ENCODE measurements at places on chromosomes 7 and 10.

DNA sequence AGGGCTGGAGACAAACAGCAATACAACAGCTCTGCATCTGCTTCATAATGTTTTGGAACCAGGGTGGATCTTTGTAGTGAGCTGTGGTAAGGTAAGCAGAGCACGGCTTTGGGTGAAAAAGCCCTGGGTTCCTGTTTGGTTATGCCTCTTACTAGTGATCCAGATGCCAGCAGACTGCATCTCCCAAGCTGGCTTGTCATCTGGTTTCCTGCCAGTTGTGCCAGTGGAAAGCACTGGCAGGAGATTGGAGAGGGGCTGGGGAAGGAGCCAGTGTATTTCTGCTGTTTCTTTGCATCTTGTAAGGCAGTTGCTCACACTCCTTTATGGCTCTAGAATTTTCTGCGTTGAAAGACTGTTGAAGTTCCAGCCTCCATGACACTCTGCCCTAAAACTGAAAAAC is 137.6 kb downstream of the TSPAN12 start:
- DNase-seq = no peak

DNA sequence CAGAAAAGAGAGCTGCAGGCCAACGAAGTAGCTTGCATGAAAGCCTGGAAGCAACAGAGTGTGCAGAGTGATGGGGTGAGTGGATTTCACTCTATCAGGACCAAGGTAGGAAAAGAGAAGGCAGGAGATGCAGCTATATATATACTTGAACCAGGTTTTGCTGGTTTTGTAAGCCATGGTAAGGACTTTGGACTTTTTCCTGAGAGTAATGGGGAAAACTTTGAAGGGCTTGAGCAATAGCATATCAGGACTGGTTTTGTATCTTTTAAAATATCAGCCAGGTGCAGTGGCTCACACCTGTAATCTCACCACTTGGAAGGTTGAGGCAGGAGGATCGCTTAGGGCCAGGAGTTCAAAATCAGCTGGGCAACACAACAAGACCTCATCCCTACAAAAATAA is 120.6 kb upstream of the NRP1 start:
- no peak for DNase-seq

GRCh38 chr10:87053577-87054181 is 33.6 kb downstream of the FAM25A start:
- DNase-seq = no peak

DNA sequence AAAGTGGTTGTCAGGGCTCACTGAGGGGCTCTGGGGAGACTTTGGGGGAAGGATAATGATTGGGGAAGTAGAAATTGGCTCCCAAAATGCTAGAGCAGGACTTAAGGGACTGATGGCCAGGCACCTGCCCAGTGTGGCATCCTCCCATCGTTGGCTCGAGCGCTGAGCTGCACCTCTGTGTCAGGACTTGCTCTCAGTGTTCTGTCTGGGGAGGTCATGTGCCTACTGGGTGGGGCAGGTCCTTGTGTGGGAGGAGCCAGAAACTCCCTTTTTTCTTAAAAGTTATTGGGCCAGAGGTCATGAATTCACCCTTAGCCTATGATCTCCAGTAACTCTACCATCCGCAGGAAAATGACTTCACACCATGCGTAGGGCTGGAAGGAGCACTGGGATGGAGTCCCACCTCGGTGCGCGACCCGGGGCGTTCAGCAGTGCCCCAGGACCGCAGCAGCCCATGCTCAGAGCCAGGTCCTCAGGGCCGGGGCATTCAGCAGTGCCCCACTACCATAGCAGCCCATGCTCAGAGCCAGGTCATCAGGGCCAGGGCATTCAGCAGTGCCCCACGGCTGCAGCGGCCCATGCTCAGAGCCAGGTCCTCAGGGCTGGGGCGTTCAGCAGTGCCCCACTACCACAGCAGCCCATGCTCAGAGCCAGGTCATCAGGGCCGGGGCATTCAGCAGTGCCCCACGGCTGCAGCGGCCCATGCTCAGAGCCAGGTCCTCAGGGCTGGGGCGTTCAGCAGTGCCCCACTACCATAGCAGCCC is 221.9 kb downstream of the EBF3 start:
- DNase-seq = no peak

- DNase-seq = no peak
Observed at GRCh38 chr7:48183965-48184364, 12.7 kb downstream of the ABCA13 start.

DNA sequence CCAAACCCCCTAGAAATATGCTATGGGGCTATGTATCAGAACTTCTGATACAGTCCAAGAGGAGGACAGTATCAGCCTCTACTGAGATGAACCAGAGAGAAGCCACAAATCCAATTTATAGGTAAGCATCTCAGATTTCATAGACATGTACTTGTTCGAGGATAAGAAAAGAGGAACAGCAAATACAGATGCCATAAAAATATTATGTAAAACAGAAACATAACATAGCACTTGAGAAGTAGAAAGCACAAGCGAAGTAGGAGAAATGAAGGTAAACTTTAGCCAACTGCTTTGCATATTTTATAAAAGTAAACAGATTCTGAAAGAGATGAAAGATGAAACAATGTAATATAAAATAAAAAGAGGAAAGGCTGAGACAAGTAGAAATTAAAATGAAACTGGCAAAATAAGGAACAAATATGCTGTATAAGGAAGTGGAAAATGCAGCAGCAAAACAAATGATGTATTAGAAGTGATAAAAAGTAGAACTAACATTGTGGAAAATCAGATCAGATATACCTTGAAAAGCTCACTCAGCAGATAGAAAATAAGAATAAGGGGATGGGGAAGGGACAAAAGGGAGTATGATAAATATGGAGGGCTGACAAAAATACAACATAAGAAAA is 135.1 kb downstream of the SKAP2 start:
- no peak for DNase-seq

DNA sequence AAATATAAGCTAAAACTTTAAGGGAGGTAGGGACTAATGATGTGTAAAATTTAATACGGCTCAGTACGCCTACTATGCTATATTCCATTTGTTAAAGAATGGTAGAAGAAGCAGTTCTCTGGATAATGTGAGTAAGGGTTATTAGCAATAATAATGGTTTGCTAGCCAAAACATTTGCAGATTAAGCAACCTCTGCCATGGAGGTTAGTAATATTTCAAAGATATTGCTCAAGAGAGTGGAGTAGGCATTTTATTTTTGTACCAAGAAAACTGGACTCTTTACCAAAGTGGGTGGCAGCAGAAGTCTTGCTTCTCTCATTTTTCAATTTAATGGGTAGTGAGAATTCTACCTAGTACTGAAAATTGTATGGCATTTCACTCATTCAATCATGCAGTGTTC is 158.9 kb upstream of the TMEM106B start:
- DNase-seq = no peak

DNA sequence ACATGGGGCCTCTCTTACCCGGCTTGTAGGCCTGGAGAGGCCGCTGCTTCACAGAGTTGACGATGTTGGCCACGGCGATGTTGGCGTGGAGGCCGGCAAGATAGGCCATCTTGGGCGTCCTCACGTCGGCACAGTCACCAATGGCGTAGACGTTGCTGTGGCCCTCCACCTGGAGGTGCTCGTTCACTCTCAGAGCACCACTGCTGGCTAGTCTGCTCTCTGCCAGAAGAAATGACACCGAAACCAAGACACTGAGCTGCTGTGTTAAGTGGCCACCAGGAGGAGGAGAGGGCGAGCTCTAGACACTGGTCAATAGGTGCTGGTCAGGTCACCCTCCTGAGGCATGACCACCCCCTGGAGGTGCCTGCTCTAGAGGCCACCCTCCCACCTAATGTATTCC is 17.7 kb downstream of the AIFM2 start:
- DNase-seq = no peak

DNA sequence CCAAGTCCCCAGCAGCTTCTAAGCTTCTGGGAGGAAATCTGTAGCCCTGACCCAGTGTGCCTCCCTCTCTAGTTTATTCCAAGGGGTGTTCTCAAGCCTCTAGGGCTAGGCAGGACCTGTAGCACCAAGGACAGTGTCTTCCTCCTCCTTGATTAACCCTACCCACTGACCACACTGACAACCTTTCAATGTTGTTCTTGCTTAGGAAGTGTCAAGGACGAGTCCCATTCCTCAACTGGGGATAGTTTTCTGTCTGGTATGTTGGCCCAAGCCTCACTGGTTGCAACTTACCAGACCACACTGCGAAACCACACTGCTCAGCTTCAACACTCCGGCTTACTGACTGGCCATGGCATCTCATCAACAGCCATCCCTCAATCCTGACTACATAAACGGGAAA is 100.0 kb downstream of the RNF216 start:
- no peak for DNase-seq
